ENCODE measurements at places on chromosomes 4 and X. TPM values are rescaled to one million over a fixed set of nuclear protein-coding genes. Genes with fewer than 3 reads are reported as not detected.

DNA sequence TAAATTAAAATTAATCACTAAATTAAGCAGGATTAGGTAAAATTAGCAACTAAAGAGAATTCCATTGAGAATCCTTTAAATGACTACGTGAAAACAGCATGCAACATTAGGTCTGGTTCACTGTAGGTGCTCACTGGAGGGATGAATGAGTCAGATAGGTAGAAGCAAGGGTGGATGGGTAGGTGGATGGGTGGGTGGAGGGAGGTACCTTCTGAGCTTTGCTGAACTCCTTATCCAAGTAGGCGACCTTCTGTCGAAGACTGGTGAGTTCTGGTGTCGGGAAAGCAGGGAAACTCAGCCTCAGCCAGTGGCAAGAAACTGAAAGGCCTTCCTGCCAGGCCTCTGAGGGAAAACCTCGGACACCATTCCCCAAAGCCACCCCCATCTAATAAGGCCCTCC, 3.0 kb downstream of the GRIPAP1 start:
- H3K4me1 ChIP-seq: no peaks in the 10 kb centered on the region
- no peak for DNase-seq
- peaks cover 18% of the 10 kb centered on the region for H3K36me3 ChIP-seq
- no peak overlapping the region for H3K27ac ChIP-seq

Gene GPR50
- 0.70 TPM for total RNA-seq

DNA sequence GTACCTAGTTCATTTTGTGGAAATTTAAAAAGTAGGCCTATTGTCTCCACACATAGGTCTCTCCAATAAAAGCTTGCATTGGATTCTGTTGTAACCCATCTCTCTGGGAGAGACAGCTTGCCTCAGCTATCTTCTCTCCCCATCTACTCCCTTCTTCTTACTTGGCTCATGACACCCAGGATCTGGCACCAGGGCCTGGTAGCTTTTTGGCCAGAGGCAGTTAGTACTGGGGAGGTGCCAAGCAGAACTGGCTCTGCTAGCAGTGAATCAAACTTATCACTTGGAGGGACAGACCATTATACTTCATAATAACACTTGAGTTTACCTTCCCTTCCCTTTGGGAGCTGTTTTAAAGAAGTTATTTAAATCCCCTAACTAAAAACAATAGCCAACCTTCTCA, 31.8 kb downstream of the PLAC1 start:
- no peaks in the 10 kb centered on the region for H3K27me3 ChIP-seq
- no peak for DNase-seq
- H3K4me1 ChIP-seq: no peaks in the 10 kb centered on the region
- no peaks in the 10 kb centered on the region for H3K36me3 ChIP-seq
- no peak overlapping the region for H3K4me3 ChIP-seq
- H3K27ac ChIP-seq: no peak overlapping the region

GRCh38 chrX:124462931-124463330, 116.6 kb downstream of the SH2D1A start:
- H3K4me3 ChIP-seq: no peak overlapping the region
- no peaks in the 10 kb centered on the region for H3K36me3 ChIP-seq
- H3K4me1 ChIP-seq: no peaks in the 10 kb centered on the region
- H3K27me3 ChIP-seq: no peaks in the 10 kb centered on the region
- no peak for DNase-seq

- DNase-seq: no peak
- no peaks in the 10 kb centered on the region for H3K36me3 ChIP-seq
- no peaks in the 10 kb centered on the region for H3K4me1 ChIP-seq
These were observed 48.2 kb upstream of the SPANXN1 start for GRCh38 chrX:145199078-145199477.

GRCh38 chr4:184815046-184815877, 10.5 kb downstream of the ACSL1 start:
- no peak overlapping the region for H3K4me3 ChIP-seq
- H3K4me1 ChIP-seq: peaks cover 40% of the 10 kb centered on the region
- no peak overlapping the region for H3K27ac ChIP-seq
- DNase-seq: peak; percentile 77
- no peaks in the 10 kb centered on the region for H3K36me3 ChIP-seq

- DNase-seq: no peak
- H3K4me3 ChIP-seq: no peak overlapping the region
- no peaks in the 10 kb centered on the region for H3K4me1 ChIP-seq
These were observed 72.1 kb downstream of the ARHGEF38 start for GRCh38 chr4:105624530-105624929.

GRCh38 chr4:183394166-183394951, 50.1 kb upstream of the CDKN2AIP start:
- no peak for DNase-seq
- no peaks in the 10 kb centered on the region for H3K36me3 ChIP-seq
- H3K27ac ChIP-seq: no peak overlapping the region
- no peaks in the 10 kb centered on the region for H3K27me3 ChIP-seq
- no peak overlapping the region for H3K4me3 ChIP-seq

Gene ALB
- total RNA-seq: 1.4 TPM

DNA sequence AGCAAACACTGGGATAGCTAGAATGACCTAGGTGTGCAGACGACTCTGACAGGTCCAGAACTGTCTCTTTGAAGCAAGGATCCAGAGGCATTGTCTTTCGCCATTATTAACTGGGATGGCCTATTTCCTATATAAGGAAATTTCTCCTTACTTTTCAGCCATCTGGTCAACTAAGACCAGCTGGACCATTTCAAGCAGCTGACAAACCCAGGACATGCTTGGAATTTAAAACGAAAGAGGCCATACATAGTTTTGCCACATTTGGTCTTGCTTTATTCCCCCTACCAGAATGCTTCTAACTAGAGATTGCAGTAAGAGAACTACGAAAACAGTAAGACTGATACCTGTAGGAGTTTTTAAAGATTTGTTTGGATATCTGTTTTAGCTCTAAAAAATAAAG, 87.0 kb downstream of the GLRA2 start:
- no peak overlapping the region for H3K27ac ChIP-seq
- H3K4me1 ChIP-seq: no peaks in the 10 kb centered on the region
- H3K27me3 ChIP-seq: no peaks in the 10 kb centered on the region

DNA sequence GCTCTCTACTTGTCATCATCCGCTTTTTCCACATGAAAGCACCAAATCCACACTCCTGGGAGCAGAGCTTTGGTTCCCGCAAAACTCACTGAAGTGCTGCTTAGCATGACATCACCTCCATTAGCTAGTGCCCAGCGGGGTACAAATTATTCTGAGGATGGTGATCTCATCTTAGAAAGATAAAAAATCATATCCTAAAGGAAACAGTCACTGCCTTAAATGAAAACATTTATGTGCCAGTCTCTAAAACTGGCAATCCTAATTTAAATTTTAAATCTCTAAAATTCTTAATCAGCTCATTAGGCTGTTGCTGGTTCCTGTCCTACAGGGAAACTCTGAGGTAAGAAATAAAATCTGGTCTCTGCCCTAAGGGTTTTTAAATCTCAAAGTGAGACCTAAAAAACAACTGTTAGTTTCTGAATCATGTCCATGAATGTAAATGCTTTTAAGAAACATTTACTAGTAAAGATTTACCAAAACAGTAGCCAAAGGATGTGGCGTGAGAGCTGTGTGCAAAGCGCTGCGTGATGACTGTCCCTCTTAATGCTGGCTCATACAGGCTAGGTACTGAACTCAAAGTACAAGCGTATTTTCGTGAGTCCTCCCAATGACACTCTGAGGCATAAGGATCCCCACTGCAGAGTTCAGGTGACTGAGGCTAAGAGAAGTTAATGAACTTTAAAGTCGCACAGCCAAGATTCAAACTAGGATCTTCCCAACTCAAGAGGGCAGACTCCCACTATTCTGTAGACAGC, 4.5 kb downstream of the CASP3 start:
- H3K27me3 ChIP-seq: no peaks in the 10 kb centered on the region
- no peaks in the 10 kb centered on the region for H3K4me1 ChIP-seq
- H3K36me3 ChIP-seq: peaks cover 26% of the 10 kb centered on the region
- no peak overlapping the region for H3K27ac ChIP-seq
- no peak for DNase-seq

DNA sequence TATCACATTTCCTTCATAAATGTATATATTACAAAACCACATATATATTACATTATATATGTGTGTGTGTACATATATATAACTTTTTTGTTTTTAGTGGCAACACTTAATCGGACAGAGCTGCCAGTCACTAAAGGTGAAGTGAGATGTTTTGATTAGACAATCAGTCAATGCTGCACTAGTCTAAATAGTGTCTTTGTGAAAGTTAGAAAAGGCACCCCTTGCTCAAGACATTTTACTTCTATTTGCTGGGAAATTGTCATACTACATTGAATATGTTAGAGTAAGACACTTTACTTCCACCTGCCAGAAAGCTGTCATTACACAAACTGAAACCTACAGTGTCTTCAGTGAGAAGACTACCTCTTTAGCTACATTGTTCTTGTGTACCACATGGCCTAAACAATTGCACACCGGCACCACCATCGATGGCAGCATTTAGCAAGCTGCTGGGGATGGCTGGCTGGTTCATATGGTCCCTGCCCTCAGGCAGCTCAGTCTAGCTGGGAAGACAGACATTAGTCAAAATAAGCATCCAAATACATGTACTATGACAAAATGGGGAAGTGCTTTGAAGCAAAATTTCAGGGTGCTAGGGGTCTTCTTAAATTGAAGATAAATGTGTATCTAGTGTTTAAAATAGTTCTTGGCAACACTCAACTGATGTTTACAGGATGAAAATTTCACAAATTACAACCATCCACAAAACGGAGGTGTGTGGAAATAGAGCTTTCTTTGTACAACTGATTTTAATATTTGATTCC, 148.1 kb upstream of the GATB start:
- no peak for DNase-seq
- peaks cover 9% of the 10 kb centered on the region for H3K27me3 ChIP-seq
- H3K4me3 ChIP-seq: no peak overlapping the region
- no peaks in the 10 kb centered on the region for H3K36me3 ChIP-seq
- no peak overlapping the region for H3K27ac ChIP-seq
- no peaks in the 10 kb centered on the region for H3K4me1 ChIP-seq

DNA sequence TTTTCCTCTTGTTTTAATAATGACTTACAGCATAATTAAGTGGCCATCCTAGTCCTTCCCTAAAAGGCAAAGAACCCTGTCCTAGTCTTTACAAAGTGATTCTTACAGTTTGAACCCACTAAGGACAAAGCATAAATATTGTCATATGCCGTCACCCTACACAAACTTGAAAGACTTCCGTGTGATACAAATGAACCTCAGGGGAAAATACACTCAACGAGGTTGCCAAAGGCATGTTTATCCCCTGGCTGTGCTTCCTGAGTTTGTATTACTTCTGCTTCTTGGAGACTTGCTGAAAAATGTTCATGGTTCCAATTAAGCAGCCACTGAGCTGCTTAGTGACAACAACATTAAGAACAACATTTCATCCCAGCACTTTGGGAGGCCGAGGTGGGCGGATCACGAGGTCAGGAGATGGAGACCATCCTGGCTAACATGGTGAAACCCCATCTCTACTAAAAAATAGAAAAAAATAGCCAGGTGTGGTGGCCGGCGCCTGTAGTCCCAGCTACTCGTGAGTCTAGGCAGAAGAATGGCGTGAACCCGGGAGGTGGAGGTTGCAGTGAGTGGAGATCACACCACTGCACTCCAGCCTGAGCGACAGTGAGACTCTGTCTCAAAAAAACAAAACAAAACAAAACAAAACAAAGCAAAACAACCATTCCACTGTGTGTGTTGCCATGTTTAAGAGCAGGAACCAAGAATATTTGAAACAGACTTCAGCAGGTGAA, 16.2 kb downstream of the RASSF6 start:
- DNase-seq: no peak
- peaks cover 5% of the 10 kb centered on the region for H3K4me1 ChIP-seq
- H3K27ac ChIP-seq: no peak overlapping the region
- H3K36me3 ChIP-seq: no peaks in the 10 kb centered on the region

DNA sequence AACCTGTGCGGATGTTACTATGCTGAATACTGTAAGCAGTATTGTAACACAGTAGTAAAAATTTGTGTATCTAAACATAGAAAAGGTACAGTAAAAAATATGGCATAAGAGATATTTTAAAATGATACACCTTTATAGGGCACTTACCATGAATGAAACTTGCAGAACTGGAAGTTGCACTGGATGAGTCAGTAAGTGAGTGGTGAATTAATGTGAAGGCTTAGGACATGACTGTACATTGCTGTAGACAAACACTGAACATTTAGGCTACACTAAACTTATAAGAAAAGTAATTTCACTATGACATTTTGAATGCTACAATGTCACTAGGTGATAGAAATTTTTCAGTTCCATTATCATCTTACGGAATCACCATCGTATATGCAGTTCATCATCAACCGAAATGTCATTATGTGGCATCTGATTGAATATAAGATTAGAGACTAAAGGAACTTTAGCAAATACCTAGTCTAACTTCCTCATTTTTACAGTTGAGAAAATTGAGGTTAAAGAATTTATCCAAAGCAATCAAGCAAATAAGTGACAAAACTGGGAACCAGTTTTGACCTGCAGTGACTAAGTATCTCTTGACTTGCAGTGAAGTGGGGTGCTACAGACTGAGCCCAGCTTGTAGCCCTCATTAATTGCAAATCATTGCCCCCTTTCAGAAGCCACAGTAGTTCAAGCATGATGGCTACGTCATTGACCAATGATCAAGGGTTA, 55.3 kb downstream of the EGF start:
- no peak overlapping the region for H3K4me3 ChIP-seq
- peaks cover 4% of the 10 kb centered on the region for H3K4me1 ChIP-seq
- DNase-seq: no peak
- H3K27me3 ChIP-seq: no peaks in the 10 kb centered on the region

GRCh38 chr4:128711361-128711760, 98.1 kb upstream of the JADE1 start:
- H3K36me3 ChIP-seq: no peaks in the 10 kb centered on the region
- no peaks in the 10 kb centered on the region for H3K27me3 ChIP-seq
- no peak overlapping the region for H3K27ac ChIP-seq

GRCh38 chrX:435536-436122, 48.9 kb upstream of the PPP2R3B start:
- H3K27ac ChIP-seq: no peak overlapping the region
- H3K36me3 ChIP-seq: no peaks in the 10 kb centered on the region
- no peaks in the 10 kb centered on the region for H3K27me3 ChIP-seq
- no peak overlapping the region for H3K4me3 ChIP-seq

Gene ZNF732
- total RNA-seq: 24.2 TPM

DNA sequence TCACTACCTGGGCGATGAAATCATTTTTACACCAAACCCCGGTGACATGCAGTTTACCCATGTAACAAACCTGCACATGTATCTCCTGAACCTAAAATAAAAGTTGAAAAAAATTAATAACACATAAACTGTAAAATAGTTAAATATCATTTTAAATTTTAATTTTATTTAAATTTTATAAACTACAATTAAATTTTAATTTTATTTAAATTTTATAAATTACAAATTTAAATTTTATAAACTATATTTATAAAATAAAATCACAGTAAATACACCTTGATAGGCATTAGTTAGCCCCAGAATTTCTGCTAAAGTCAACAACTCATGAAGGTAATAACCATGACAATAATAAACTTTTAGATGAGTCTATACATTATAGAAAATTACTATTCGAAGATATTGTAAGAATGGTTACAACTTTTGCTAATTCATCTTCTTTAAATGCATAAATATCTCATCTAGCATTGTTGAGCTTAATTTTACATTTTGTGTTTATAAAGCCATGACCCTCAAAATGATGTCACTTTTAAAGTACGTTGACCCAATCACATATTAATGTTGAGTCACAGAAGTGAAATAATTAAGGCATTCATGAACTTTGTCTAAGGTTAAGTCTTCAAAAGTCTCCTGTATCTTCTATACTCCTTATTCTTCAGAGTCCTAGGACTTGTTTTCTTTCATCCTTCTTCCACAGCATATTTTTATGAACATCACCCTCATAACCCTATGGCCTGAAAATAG, 755.8 kb upstream of the LCORL start:
- H3K27ac ChIP-seq: no peak overlapping the region
- no peaks in the 10 kb centered on the region for H3K27me3 ChIP-seq
- H3K4me1 ChIP-seq: no peaks in the 10 kb centered on the region
- no peak overlapping the region for H3K4me3 ChIP-seq
- no peak for DNase-seq
